ENCODE measurements at places on chromosomes 6 and 20.

DNA sequence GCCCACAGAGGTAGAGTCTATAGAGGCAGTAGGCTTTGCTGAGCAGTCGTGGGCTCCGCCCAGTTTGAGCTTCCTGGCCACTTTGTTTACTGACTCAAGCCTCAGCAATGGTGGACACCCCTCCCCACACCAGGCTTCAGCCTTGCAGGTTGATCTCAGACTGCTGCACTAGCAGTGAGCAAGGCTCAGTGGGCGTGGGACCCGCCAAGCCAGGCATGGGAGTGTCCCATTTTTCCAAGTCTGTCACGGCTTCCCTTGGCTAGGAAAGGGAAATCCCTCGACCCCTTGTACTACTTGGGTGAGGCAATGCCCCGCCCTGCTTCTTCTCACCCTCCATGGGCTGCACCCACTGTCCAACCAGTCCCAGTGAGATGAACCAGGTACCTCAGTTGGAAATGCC, 135.3 kb upstream of the NT5E start:
- DNase-seq: no peak

- DNase-seq: no peak
These were observed 36.4 kb downstream of the ERMARD start for GRCh38 chr6:169787797-169788196.

DNA sequence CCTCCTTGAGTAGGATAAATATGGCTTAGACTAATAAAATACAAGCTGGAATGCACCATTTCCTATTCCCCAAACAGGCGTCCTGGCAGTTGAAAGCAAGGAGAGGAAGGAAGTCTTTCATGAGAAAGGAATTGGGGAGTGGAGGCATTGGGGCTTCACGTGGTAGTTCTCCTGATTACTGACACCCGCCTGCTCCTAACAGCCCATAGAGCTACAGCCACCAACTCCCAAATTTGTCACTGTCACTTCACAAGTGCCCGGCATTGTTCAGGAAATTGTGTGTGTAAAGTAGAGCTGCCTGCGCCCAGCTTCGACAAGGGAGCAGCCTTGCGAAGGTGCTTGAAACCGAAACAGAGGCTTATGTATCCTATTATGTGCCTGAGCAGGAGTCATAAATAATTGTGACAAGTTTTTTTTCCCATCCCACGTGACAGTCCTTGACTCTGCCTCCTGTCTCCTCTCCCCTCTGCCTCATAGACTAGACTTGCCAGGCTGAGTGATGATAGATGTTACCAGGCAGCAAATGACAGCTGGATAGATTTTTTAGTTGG, 301.7 kb upstream of the ZFP64 start:
- DNase-seq: no peak

DNA sequence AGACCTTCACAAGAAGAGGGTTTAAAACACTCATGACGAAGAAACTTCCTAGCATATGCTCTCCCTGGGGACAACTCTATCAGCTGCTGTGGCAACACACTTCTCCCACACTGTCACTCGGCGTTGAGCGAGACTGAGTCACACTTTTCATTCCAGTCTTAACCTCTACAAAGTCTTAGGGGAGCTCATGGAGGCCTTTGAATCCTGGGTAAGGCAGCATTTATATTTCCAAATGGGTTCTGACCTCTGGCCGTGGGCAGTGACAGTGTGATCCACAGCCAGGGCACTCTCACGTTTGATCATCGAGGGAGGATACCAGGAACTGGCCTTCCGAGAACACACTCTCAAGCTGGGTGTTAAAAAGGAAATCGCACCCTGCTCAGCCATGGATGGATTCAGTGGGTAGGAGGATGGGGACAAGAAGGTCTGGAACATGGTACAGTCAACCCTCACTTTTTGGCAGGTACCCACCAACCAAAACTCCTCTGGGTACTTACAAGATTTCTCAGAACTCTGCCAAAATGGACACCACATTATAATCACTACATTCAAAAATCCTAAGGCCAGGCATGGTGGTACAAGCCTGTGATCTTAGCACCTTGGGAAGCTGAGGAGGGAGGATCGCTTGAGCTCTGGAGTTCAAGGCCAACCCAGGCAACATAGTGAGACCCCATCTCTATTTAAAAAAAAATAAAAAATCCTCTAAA, 19.6 kb downstream of the RRBP1 start:
- DNase-seq: no peak

DNA sequence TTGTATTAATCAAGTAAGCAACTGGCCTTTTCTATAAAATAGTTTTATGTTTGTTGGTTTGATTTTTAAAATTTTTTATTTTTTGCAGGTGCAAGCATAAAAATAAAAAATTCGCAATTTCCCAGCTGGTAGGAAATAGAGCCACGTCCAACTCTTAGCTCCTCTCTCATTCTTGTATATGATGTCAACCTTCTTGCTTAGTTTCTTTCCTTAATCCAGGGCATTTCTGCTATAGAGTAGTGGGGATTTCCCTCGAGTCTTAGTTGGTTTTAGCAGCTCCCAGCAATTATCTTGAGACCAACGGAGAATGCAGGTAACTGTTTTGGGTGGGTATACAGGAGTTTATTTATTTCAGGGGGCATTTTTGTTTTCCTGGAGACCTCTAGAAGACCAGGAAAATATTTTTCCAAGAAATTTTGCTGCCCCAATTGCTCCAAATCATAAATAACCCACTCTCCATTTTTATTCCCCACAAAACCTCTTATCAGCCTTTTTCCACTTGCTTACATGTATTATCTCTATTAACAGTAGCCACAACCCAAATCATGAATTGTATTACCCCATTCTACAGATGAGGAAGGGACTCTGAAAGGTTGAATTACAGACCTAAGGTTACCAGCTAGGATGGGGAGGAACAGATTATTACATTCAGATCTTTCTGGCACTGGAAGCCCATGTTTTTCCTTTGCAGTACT, 18.4 kb downstream of the PHACTR2 start:
- no peak for DNase-seq

Measured in stimulated activated CD4-positive, alpha-beta T cell treated with anti-CD3 and anti-CD28 coated beads, Interleukin-2, amount 100 ng/mL, for 48 hours (primary cell).